Endothelial cell of umbilical vein (primary cell): ENCODE measurements at places on chromosomes 2 and 18. TPM values are rescaled to one million over a fixed set of nuclear protein-coding genes. Genes with fewer than 3 reads are reported as not detected.

Gene PROM2
- total RNA-seq = 0.44 and 0.60 TPM in 2 replicates

Gene TM4SF20
- total RNA-seq = not detected in 2 replicates

Gene TMEM17
- 0.91 and 1.2 TPM in 2 replicates for total RNA-seq

Gene HJURP
- 42.4 and 60.9 TPM in 2 replicates for total RNA-seq

Gene UGT1A4
- total RNA-seq = not detected in 2 replicates

Gene EMILIN1
- total RNA-seq = 4.1 and 16.6 TPM in 2 replicates

Gene FOXD4L1
- total RNA-seq = 0.18 TPM in 1 of 2 replicates, not detected in the other

Gene BCL11A
- 0.88 and 0.92 TPM in 2 replicates for total RNA-seq

Gene HOXD12
- total RNA-seq = not detected in 2 replicates

Gene NPPC
- not detected in 2 replicates for total RNA-seq

Gene ORMDL1
- 58.0 and 63.3 TPM in 2 replicates for total RNA-seq
